ENCODE measurements at places on chromosomes 6 and 20. TPM values are rescaled to one million over a fixed set of nuclear protein-coding genes. Genes with fewer than 3 reads are reported as not detected.

MMP24 gene
- total RNA-seq: 14.2 TPM

- DNase-seq: peak; percentile 35
Observed at GRCh38 chr6:156508923-156509322, 268.3 kb upstream of the ARID1B start.

DNA sequence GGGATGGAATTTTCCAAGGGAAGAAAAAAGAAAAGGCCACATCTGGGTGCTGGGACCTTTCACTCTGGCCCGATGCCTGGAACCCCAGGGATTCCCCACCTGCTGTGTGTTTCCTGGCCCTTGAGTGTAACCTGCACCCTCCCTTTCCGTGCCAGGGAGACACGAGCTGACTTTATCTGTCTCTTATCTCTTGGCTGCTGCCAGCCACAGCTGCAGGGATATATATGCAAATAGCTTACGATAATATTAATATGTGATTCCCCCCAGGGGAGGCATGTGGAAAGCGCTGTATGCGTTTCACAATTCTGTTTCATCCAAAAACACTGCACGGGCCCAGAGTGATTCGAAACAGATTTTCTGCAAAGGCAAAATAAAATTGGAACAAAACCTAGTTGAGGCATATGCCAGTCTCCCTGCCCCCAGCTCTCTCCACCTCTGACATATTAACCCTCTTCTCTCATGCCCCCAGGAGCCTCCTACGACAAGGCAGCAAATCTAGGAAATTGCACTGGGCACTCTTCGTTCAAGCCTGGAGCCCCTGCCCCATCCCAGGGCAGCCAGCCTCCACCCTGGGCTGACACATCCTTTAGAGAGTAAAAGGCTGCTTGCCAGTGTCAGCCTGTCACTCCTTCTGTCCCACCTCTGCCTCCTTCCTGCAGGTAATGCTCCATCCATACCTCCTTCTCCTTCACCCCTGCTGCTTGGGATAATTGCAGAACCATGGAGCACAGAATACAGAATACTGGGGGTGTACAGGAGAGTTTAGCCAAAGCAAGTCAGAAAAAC, 1.3 kb downstream of the RIPOR3 start:
- DNase-seq: peak; percentile 81

DNA sequence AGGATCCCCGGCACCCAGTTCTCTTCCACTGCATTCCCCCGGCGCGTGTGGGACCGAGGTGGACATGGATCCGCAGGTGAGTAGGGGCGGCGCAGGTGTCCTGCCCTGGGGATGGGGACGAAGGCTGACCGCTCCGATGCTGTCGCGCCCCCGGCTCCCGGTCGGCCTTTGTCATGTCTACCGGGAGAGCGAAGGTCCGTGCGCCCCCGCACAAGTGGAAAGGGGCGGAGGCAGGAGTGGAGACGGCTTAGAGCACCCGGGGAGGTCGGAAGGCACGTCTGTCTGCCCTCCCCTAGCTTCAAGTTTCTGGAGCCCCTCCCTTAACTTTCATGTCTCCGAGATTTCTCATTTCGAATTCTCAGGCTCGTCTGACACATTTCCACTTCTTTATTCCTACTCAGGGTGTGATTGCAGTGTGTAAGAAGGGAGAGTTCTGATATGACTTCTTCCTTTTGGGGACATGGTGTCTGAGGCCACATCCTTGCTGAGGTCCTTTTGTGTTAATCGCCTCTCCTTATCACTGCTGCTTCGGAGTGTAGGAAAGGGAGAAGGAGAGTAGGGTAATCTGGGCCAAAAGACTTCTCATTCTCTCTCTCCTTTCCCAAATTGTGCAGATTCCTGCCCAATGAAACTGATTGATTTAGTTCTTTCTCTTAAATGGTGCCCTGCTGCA, 435 bp downstream of the KIFC1 start:
- no peak for DNase-seq

DNA sequence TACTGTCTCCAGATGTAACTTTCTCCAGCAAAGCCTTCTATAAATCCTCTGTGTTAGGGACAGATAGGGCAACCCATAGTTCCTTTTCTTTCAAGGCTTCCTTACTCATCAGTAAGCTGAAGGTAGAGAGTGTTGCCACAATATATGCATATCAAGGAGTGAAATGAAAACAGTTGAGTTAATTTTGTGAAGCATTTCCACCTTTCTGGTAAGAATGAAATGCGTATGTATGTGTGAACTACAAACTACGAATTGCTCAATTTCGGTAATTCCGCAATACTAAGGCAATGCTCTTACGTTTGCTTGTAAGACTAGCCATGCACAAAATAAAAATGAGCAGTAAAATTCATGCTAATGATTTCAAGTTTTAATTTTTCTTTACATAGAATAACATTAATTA, 61.2 kb upstream of the HBS1L start:
- no peak for DNase-seq

DNA sequence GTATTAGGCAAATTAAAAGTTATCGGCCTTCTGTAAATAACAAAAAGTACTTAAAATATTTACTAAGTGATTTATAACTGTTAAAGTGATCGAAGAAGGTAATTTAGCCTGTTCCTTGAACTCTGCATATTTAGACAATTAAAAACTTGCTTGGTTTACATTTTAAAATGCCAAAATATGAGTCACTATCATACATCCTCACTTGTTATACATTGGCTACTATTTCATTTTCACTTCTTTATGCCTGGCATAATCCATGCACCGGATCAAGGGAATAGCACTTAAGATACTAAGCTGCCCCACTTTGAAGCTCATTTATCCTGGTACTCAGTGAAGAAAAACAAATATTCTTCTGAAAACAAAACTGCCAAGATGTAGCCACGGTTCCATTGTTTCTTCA, 344.6 kb downstream of the UBE3D start:
- DNase-seq: no peak

ZNF512B gene
- total RNA-seq: 16.8 TPM

DNA sequence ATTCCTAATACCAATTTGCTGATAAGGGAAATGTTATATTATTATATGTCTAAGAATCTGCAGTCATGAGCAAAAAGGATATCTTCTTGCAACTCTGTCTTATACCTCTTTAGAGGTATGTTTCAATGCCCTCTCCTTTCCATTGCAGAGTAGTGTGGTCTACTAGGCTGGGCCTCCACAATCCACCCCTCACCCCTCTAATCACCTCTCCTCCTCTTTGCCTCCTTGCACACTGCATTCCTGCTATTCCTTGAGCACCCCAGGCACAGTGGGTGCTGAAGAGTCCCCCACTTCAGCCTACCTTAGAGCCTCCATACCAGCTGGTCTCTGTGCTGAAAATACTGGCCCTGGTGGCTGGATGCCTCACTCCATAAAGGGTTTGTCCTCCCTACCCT, 26.9 kb downstream of the ARMC2 start:
- no peak for DNase-seq

GRCh38 chr20:5065879-5066383, 53.8 kb downstream of the PCNA start:
- DNase-seq: peak; percentile 100

LY6G6D gene
- not detected for total RNA-seq

ZSCAN23 gene
- 3.2 TPM for total RNA-seq

OOEP gene
- not detected for total RNA-seq
